ENCODE measurements at places on chromosomes 5 and 9.

- DNase-seq: no peak
These were observed 87.2 kb downstream of the MTAP start for GRCh38 chr9:21889673-21890072.

DNA sequence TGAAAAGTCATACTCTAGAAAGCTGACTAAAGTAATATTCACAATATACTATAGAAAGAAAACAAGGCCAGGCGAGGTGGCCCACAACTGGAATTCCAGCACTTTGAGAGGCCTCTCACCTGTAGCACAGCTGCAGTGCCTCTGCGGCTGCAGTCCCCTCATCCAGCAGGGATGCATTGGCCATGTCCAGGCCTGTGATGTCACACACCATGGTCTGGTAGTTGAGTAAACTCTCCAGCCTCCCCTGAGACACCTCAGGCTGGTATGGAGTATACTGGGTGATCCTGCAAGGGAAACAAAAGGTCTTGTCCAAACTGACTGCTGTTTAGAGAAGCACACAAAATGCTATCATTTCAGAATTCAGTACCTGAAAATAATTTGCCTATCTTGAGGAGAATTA, 35.5 kb downstream of the GLDC start:
- DNase-seq: no peak

GRCh38 chr9:2243666-2244555, 228.8 kb downstream of the SMARCA2 start:
- no peak for DNase-seq

- DNase-seq: no peak
These were observed 59.7 kb upstream of the HMHB1 start for GRCh38 chr5:143752165-143752850.

DNA sequence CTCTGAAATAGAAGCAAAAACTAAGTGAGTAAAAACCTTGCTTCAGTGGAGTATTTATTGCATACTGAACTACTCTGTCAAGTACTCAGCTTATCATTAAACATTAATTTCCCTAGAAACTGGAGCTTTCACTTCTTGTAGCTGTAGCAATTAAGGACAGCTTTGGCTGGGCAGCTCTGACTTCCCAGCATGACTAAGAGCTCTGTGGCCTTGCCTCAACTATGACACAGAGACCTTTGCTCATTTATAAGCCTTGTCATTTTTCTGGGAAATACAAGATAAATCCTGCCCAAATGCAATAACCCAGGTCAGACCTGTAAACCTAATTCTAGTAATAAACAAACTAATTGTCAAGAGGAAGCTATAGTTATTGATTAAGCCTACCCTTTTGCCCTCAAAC, 65.4 kb upstream of the STK32A start:
- no peak for DNase-seq
